ENCODE measurements at places on chromosomes 3 and 15. TPM values are rescaled to one million over a fixed set of nuclear protein-coding genes. Genes with fewer than 3 reads are reported as not detected.

GRCh38 chr15:33742306-33742705 is 226.0 kb upstream of the CHRM5 start:
- no peak for DNase-seq

GRCh38 chr15:94324117-94324826 is 92.9 kb downstream of the MCTP2 start:
- DNase-seq: no peak

- no peak for DNase-seq
Observed at GRCh38 chr3:105798381-105798934, 70.4 kb downstream of the CBLB start.

DNA sequence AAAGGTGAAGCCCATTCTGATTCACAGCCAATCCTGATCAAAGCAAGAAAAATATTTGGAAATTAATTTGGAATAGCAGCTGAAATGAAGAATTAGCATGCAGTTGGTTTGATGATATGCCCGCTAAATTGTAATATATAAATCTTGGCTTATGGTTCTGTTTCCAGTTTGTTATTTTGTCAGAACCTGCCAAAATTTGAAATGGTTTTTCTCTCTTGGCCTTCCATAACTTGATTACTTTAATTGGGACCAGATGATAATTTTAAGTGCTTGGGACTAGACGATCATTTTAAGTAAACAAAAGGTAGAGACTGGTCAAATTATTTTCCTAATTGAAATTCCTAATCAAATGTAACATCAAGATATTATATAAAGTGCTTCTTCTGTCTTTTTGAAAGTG is 842.4 kb downstream of the TBL1XR1 start:
- no peak for DNase-seq

DNA sequence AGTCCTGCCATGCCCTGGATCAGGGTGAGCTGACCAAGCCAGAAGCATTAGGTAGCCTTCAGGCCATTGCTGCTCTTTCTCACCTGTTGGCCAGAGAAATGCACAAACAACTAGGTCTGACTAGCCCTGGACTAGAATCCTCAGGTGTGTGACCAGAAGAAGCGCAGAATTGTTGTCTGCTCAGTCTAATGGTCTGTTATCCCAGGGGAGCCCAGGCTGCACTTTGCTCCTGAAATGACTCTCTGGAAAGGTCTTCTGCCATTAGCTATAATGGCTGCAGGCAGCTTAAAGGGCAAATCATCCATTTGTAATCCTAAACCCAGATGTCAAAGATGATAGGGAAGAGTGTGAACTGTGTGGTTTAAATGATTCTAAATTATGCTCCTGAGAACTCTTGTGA is 246.1 kb downstream of the NFKBIZ start:
- DNase-seq: no peak

The PLSCR5 gene
- not detected for total RNA-seq

GRCh38 chr3:96213393-96213792 is 601.0 kb upstream of the EPHA6 start:
- no peak for DNase-seq

GRCh38 chr15:80403712-80404056 is 498 bp upstream of the ARNT2 start:
- DNase-seq: no peak

DNA sequence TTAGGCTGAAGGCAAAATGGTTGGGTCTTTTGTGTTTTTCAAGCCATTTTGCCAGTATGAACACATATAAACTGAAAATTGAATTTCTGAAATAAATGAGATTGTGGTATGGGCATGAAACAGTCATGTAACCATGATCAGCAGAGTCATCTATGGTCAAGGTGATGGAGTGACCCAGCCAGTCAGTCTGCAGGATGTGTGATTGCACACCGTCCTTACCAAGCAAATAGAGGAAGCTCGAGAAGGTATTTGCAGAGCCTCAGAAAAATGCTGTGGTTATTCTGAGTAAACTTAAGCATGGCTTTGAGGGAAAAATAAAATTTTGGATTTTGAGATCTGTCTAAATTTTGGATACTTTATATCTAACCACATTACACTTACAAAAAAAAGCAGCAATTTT is 95.9 kb upstream of the RNF7 start:
- no peak for DNase-seq

The PCNP gene
- total RNA-seq: 144 TPM

DNA sequence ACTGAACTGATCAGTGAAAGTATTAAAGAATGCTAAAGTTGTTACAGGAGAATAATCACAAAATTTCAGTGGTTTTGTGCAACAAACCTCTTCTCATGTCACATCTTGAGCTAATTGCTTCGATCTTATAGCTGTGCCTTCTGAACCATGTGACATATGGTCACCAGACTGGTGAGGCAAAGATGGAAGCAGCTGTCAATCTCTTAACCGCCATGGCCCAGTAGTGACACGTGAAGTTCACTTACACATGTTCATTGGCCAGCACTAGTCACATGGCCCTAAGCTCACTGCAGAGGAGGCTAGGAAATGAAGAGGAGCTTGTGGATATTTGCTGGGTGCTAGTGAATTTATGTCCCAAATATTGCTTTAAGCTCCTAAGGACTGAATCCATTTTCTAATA is 32.5 kb downstream of the BOC start:
- DNase-seq: no peak

Data from osteocyte (in vitro differentiated cells).